Activated CD8-positive, alpha-beta T cell treated with anti-CD3 and anti-CD28 coated beads for 36 hours (primary cell): ENCODE measurements at places on chromosomes 4 and X. TPM values are rescaled to one million over a fixed set of nuclear protein-coding genes. Genes with fewer than 3 reads are reported as not detected.

RPA4 gene
- total RNA-seq, result 0.38 TPM

DNA sequence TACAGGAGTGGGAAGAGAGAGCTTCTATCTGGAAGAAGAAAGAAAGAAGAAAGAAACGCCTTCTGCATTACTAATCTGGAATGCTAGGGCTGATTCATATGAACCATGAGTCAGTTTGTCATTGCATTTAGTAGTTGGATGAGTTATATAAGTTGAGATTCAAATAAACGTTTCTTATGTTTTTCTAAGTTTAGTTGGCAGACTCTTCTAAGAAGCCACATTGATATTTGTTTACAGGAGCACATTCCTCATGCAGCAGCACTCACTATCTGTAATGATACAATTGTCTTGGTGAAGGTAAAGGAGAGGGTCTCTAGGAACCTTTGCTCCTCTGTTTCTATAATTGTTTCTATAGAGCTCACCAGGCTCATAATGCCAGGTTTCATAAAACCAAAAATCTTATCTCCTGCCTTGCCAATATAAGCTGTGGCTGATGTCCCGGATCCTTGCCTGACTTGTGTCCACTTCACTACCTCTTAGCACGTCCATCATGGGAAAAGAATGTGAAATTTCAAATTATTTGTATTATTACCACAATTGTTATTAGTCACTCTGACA, 39.5 kb downstream of the HOPX start:
- DNase-seq, result no peak

- peak; percentile 18 for DNase-seq
Measured at GRCh38 chr4:118351851-118352827, 664 bp downstream of the PRSS12 start.

- DNase-seq, result no peak
Measured at GRCh38 chrX:1493412-1493811, 40.7 kb upstream of the ASMTL start.

- no peak for DNase-seq
Measured at GRCh38 chrX:21616386-21616785, 41.7 kb downstream of the KLHL34 start.

DNA sequence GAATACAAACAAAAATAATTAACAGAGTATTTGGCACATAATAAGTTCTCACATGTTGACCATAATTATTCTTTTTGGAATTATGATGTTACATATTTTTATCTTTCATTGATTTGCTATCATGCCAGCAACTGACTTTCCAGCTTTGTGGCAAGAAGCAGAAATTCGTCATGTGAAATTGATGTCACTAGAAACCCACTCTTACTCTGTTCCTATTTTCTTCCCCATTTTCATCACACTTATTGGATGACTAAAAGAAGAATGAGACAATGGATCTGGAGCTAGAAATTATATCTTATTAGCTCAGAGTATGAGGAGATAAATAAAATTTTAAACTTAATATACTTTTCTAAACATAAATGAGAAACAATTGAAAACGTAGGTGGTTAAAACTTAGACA, 31.9 kb downstream of the EGF start:
- no peak for DNase-seq

- DNase-seq, result no peak
Measured at GRCh38 chr4:81356621-81357020, 115.1 kb downstream of the RASGEF1B start.
